Neural progenitor cell (in vitro differentiated cells): ENCODE measurements at places on chromosomes 12 and 14. TPM values are rescaled to one million over a fixed set of nuclear protein-coding genes. Genes with fewer than 3 reads are reported as not detected.

DNA sequence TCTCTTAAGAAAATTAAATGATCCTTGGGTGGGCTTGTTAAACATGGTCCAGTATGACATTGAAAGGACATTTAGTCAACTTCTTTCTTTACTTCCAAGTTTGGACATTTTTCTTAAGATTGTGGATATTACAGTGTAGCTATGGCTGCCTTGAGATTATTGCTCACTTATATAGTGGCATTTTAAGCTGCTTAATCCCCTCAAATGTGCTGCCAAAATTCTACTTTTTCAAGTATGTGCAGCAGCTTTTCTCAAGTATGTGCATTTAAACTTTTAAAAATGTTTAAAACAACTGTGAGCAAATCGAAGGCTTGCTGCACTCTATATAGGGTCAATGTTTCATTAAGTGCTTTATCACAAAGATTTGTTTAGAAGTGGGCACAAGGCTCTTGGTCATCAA, 7.4 kb downstream of the TXNRD1 start:
- DNase-seq: no peak

- no peak for DNase-seq
These were observed 1.0 kb upstream of the EML1 start for GRCh38 chr14:99792210-99792535.

DNA sequence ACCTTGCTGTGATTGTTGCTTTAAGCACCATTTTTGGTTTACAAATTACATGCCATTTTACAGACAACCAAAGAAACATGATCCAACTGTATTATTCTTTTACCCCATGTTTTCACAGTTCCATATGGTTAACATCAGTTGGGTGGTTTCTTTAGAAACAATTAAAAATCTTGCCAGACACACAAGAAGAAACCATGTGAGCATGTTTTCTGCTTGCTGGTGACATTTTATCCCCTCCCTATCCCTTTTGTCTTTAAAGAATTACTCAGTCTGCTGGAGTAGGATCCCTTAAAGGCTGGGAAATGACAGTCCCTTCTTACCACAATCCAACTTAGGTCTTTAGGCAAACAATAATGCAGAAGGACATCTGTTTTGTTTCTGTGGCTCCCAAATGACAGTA, 121.8 kb upstream of the PLXNC1 start:
- DNase-seq: no peak

DNA sequence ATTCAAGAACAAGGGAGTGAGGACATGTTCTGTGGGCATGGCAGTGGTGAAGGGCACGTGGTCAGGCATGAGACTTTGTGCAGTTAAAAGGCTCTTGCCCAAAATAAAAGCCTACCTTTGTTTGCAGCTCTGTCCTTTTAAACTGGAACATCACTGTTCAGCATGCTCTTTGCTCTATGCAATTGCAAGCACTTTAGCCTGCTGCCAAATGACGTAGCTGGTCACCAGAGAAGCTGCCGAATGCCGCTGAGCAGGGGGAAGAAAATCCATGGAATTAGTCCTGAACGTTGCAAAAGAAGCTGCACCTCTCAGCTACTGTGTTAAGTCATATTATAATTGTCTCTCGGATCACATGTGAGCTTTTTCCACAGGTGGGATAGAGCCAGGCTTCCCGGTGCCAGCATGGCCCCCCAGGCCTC, 176.3 kb upstream of the DIO2 start:
- DNase-seq: no peak

GRCh38 chr12:110581931-110582275, 1.2 kb downstream of the PPTC7 start:
- no peak for DNase-seq

DNA sequence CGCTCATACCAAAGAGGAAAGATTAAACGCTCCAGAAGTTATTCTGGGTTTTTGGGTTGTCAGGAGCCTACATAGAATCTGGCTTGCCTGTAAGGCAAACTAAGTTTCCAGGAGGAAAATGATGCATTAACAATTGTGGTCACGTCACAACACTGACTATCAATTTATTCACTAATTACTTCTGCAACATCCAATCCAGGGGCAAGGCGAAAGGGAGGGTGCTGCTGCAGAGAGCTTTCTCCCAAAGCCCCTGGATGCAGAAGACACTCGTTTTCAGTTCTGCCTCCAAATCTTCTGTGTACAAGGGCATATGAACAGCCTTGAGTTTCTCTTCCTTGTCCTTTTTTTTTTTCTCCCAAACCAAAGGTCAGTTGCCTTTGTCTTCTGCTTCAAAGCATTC, 10.5 kb upstream of the SRRM4 start:
- no peak for DNase-seq

- no peak for DNase-seq
These were observed 7.2 kb upstream of the C1R start for GRCh38 chr12:7099290-7099996.

Gene EID3
- total RNA-seq: 4.3 and 8.0 TPM in 2 replicates

Gene CLEC7A
- not detected in 2 replicates for total RNA-seq

Gene SLC7A7
- total RNA-seq: 2.8 and 5.6 TPM in 2 replicates

Gene KRT79
- not detected in 2 replicates for total RNA-seq

Gene AICDA
- total RNA-seq: not detected in 2 replicates

Gene SMOC1
- total RNA-seq: 89.3 and 158 TPM in 2 replicates

Gene PPP1R1A
- total RNA-seq: 2.3 and 3.8 TPM in 2 replicates

Gene CBLN3
- total RNA-seq: 0.25 TPM in 1 of 2 replicates, not detected in the other

Gene DGLUCY
- 17.0 and 47.2 TPM in 2 replicates for total RNA-seq
